Stimulated activated CD4-positive, alpha-beta T cell treated with anti-CD3 and anti-CD28 coated beads, Interleukin-1b, Interleukin-23, amount 100 ng/mL, for 1 hour (primary cell): ENCODE measurements at places on chromosomes 1 and 21.
A peak's percentile ranks its signal among the peaks of the same experiment; 100 is the strongest.

DNA sequence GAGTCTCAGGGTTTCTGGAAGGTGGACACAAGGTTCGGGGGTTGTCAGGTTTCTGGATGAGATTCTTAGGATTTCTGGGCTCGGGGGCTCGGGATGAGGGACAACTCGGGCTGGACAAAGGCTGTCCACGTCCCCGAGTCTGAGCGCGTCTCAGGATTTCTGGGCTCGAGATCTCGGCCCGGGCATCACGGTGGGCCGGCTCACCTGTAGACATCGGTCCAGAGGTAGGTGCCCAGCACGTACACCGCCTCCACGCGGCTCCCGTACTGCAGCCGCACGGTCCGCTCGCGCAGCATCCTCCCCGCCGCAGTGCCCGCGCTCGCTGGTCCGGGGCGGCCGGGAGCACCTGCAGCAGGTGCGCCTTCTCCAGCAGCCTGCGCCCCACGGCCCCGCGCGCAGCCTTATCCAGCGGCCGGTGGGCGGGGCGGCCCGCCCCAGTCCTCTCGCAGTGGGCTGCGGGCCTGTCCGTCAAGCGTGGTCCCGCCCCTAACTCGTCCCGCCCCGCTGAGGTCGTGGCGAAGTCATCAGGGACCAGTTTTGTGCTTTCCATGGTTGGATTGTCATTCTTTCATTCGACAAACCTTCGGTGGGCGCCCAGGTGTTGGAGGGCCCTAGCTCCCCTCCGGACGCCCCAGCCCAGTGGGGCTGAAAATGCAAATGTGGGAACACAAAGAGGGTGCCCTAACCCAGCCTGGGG lies at the start of gene PADI2:
Gene PADI2, minus strand, starts transcription at position 376 of the 697 bp plus-strand sequence. Its CDS starts 80 bp downstream, at position 296.
- DNase-seq, result peak; percentile 23

- no peak for DNase-seq
Observed at GRCh38 chr1:162672622-162673260, 40.5 kb downstream of the DDR2 start.

- DNase-seq, result no peak
Observed at GRCh38 chr1:240491796-240492195, 120.2 kb downstream of the GREM2 start.

DNA sequence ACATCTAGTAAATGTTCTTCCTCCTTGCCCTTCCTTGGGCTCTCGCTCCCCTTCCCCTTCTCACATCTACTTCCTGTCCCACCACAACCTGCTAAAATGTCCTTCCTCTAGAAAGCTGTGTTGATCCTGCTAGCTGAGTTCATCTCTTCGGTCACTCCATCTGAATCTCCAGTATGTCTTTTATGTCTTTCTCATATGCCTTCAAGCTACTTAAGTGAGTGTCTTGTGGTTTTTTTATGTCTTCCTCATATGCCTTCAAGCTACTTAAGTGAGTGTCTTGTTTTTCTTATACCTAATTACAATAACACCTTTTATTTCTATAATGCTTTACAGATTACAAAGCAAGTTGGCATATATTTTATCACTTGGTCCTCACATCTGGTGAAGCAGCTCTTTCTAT lies 33.9 kb downstream of the CSF1 start:
- no peak for DNase-seq

DNA sequence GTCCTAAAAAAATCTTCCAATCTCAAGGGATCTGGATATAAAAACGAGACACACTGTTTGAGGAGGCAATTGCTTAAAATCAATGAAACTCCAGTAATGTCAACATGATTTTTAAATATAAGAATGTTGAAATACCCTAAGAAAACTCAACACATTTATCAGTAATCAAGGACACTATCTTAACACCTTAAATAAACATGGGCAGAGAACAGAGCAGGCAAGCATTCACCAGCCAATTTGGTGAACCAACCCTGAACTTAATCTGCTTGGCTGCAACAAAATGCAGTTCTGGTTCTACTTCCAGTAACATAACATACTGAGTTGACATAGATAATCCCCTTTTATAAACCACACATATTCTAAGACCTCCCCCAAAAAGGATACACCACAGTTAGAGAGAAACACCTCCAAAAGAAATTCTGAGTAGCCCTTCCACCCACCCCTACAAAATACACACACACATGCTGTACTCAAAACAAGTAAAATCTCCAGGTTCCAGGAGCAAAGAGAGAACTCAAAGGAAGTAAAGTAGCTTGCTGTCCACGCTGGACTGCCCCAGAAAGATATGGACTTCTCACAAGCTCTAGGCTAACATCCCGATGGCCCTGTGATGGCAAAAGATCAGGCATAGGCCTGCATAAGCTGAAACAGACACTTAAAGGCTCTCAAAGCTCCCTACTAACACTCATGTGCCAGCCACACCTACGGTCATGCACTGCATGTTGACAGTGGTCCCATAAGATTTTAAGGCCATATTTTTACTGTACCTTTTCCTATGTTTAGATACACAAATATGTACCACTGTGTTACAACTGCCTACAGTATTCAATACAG lies 30.5 kb downstream of the TP53BP2 start:
- no peak for DNase-seq

GRCh38 chr1:206541236-206541833 lies 34.0 kb downstream of the RASSF5 start:
- DNase-seq, result no peak

DNA sequence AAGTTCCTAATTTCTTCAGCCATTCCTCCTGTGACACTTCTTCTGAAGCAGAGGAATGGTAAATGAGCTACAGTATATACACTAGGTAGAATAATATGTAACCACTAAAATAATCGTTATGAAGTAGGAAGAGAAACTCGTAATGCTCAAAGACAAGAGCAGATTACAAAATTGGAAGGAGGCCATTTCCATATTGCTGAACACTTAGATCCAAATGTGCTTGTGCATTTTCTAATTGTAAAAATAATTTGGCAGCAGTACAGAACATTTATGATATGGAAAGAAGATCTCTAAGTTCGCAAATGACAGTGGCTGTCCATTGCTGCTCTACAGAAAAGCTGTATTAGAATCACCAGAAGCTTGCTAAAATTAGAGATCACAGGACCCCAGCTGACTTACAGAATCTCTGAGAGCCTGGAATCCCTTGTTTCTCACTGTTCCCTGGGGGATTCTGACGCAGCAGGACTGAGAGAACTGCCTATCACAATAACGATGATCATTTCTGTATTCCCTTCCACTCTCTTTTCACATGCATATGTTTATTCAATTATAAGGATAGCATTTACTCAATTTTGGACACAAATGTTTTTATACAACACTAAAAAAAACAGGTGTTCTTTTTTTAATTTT lies 242.1 kb downstream of the OMA1 start:
- DNase-seq, result no peak

DNA sequence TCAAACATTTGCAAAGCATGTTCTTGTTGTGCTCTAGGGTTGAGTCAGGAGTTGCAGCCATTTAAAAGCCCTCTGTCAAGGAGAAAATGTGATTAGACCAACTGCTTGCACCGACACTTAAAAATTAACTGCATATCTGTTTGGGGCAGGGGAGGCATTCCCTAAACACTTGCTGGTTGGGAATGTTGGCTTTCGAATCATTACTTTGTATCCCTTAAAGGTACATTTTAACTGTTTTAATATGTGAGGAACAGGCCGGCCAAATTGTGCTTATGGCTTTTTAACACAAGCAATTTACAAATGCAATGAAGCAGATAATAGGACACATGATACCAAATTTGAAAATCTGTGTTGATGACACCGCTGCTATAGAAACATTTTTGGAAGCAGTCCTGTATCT lies 159.1 kb downstream of the LHX8 start:
- no peak for DNase-seq
